ENCODE measurements at places on chromosomes 11 and 22. TPM values are rescaled to one million over a fixed set of nuclear protein-coding genes. Genes with fewer than 3 reads are reported as not detected.
A peak's percentile ranks its signal among the peaks of the same experiment; 100 is the strongest.

DNA sequence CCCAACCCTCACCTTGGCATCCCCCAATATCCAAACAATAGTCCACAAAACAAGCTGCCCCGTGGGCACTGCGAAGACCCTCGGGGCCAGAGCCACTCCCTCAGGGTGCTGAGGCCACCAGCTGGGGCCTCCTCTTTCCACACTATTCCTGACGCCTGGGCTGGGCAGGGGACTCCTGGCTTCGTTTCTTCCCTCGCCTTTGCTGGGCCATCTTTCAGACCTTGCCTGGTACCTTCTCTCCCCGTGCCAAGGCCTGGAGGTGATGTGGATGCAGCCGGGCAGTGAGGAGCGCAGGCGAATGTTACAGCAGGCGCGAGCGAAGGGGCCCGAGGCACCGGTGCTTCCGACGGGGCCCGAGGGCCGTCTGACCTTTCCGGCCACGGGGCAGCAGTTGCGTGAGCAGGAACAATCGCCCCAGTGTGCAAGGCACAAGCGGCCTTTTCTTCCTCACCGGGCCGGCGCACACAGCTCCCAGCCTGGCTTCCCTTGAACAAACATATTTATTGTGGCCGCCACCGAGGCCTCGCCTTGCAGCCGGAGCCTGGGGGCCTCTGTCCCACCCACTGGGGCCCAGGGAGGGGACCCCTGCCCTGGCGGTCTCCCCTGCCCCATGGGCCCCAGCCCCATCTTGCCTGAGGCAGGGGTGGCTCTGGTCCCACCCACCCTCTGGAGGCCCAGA, 32.6 kb upstream of the KCNQ1OT1 start:
- DNase-seq = no peak

DNA sequence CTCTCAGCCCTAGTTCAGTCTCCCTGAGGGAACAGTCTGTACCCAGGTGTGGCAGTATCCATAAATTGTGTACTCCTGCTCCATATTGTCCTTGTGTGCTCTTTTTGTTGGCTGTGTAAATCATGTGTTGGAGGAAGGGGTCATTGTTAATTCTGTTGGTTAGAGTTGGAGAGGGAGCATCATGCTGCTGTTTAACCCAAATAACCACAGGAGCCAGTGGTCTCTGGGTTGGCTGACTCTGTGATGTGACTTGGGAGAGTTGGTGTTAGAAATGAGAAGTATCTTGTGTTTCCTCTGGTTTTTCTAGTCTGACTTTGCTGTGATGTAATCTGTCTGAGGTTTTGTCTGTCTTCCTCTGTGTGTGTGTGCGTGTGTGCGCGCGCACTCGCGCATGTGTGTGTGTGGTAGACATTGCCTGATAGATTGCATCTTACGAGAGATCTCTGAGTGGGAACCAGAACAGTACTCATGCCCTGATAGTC, 30.5 kb downstream of the CTNND1 start:
- DNase-seq = no peak

DNA sequence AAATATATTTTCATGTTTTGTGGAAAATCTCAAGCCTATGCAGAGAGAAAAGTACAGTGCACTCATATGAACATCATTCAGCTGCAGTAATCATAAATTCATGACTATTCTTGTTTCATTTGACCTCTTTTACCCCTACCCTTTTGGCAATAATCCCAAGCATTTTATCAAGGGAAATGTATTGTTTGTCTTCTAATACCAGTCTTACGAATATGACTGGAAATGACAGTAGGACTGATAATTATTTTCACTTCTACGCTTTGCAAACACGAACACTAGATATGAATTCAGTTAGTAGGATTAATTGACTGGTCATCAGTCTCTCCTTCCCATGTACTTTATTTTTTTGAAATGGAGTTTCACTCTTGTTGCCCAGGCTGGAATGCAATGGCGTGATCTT, 90.3 kb downstream of the MTMR3 start:
- DNase-seq = no peak

- DNase-seq = no peak
Observed at GRCh38 chr22:48906216-48906835, 921.3 kb downstream of the BRD1 start.

GRCh38 chr11:210122-210802, 2.8 kb downstream of the RIC8A start:
- DNase-seq = peak; percentile 82

- no peak for DNase-seq
Observed at GRCh38 chr11:47188259-47188658, 2.0 kb upstream of the PACSIN3 start.

GRCh38 chr11:116837231-116838091, at the start of gene APOA1:
Gene APOA1, minus strand, starts transcription at chr11:116837622. Its CDS starts 235 bp downstream, at chr11:116837387.
- DNase-seq = no peak

DNA sequence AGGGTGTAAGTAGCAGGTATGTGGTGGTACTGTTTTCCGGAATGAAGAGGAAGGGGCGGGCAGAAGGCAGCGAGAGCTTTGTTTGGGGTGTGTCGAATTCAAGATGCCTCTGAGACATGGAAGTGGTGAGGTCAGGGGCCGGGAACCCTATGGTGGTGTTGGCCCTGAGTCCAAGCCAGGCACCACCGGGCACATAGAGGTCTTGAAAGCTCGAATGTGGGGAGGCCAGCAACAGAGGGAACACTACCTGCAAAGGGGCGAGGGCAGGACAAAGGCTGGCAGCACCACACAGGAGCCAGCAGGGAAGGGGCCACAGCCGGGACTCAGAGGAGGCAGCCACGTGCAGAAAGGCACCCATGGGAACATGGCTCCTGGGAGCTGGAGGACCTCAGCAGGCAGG, 57.8 kb downstream of the CDKN1C start:
- no peak for DNase-seq

DNA sequence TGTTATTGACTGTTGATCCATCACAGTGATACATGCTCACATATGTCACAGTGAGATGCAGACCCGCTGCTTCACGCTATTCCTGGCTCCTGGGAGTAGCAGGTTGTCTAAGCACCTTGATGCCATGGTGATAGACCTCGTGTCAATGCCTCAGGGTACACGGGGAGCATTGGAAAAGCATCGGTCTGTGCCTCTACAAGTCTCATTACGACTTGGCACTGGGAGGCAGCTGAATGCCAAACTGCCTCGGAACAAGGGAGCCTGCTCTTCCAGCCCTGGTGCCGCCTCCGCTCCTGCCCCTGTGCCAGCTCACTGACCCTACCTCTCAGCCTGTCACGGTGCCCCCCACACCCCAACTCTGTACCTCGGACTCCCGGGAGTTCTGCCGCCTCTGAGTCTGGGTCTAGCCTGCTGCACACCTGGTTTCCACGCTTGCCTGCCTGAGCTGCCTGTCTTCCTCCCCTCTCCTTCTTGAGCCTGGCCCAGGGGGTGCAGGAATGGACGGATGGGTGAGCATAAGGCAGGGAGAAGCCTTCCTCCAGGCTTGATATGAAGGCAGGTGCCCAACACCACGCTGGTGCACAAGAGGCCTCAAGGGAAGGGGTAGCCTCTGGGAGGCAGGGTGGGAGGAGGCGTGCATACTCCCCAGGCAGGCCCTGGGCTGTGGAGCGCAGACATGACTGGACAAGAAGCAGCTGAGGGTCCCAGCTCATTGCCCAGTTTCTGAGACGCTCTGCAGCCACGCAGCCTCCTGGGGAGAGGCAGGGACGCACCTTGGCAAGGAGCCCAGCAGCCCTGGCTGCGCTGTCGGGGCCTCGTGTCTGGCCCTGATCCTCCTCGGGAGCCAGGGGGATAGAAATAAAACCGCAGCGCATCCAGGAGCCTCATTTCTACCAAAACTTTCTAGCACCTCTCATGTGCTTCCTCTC, 1.8 kb upstream of the NFAM1 start:
- no peak for DNase-seq

DNA sequence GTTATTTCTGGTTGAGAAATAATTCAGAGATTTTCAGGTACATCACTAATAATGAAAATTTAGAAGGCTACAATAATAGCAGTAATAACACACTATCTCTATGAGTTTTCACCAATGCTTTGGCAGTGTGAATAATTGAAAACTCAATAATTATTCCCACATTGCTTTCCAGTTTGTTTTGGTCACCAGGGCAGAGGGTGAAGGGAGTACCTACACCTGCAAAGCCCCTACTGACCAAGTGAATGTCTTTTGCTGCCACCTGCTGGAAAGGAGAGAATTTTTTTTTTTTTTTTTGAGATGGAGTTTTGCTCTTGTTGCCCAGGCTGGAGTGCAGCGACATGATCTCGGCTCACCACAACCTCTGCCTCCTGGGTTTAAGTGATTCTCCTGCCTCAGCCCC, 3.2 kb downstream of the NELL1 start:
- no peak for DNase-seq

- no peak for DNase-seq
Observed at GRCh38 chr22:36199001-36199551, 2.5 kb downstream of the APOL4 start.

DNA sequence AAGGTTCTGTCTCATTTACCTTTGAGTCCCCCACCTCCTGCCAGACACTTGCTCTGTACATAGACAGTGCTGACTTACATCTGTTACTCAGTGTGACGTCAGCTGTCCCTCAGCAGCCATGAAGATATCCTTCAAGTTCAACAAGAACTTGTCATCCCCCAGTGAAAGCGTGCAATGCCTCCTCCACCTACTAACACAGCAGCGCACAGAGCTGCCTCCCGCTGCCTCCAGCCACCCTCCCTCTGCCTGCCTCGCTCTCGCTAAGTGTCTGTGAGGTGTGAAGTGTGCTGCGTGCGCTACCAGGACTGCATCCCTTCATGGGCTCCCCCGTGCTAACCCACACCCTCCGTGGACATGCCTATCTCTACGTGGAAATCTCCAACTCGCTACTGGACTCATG, 621.4 kb downstream of the BRD1 start:
- DNase-seq = no peak

DNA sequence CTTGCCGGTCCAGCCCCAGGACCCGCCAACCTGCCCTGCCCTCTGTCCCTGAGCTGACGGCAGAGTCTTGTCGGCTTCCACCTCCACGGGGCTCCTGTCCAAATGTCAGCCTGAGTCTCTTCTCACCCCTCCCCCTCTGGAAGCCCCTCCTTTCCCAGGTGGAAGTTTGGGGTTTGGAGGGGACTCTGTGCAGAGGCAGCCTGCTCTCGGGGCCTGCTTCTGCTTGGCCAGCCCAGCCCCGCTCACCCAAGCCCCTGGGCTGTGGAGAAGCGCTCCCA, 31.0 kb downstream of the CTTN start:
- DNase-seq = no peak

- no peak for DNase-seq
Observed at GRCh38 chr11:83543706-83544439, 257.7 kb upstream of the CCDC90B start.

Gene EFCAB6
- total RNA-seq = 0.73 TPM

Gene SYT13
- total RNA-seq = not detected

Gene GAS2
- 0.62 TPM for total RNA-seq
